ENCODE measurements at places on chromosomes 1 and 21. TPM values are rescaled to one million over a fixed set of nuclear protein-coding genes. Genes with fewer than 3 reads are reported as not detected.

BARHL2 gene
- not detected for total RNA-seq

DNA sequence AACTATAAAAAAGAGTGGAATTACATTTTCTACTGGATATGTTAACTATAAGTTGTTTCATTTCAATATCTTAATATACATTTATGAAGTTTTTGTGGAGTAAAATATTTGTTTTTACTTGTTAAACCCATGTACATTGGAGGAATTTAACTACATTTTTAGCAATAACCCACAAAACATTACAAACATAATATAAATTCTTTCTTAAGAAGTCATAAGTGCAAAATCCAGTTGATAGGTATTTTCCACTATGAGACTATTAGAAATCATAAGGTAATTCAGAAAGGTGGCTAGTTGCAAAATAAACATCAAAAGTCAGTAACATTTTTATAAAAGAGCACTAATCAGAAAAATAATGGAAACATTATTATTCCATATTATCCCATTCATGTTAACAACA is 73.9 kb upstream of the RRP15 start:
- DNase-seq, result no peak

TENT5C gene
- total RNA-seq, result 2.8 TPM

DNA sequence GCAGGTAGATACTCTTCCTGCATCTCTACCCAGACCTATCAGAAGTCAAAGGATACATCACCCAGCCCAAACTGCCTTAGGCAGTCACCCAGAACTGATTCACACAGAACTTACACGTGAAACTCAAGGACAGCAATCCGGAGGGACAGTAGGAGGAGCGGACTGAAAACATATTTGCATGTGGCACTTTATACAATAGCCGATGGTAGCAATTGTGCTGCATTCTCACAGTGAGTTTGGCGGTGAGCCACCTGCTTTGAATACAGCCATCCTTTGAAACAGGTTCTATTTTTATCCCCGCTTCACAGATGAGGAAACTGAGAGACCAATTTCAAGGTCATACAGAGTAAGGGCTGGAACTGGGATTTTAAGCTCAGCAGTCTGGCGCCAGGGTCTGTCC is 69.5 kb downstream of the EDEM3 start:
- DNase-seq, result no peak

DNA sequence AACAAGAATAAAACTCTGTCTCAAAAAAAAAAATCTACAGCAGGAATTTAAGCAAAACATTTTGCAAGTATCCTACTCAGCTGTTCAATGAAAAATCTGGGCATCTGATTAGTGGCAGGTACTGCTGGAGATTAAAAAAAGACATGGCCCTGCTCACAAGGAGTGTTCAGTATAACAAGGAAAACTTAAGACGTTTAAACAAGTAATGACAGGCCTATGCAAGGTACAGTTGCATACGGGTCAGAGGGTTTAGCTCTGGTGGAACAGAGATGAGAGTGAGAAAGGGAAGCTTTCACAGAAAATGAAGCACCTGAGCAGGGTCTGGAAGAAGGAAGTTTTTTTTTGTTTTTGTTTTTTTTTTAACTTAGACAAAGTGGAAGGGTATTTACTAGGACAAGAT is 23.0 kb downstream of the SNRNP40 start:
- no peak for DNase-seq

GRCh38 chr1:10339815-10340214 is 59.0 kb upstream of the PGD start:
- no peak for DNase-seq

TCEA3 gene
- total RNA-seq, result 26.9 TPM

CDC14A gene
- total RNA-seq, result 14.2 TPM

DNA sequence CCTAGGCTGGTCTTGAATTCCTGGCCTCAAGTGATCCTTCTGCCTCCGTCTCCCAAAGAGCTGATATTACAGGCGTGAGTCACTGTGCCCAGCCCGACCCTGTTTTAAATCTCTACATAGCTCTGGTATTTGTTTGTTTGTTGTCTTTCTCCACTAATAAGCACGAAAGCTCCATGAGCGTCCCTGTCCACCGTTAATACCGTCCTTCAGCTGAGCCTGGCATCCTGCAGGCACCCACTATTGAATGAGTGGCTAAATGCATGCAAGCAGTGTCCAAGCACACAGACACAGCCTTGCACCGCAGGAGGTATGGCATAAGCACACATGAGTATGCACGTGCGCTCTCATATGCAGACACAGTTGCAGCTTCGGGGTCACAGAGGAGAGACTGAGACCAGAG is 4.5 kb upstream of the COL16A1 start:
- DNase-seq, result no peak

- DNase-seq, result no peak
These were observed 2.7 kb upstream of the ADAMTS1 start for GRCh38 chr21:26847921-26848320.

DNA sequence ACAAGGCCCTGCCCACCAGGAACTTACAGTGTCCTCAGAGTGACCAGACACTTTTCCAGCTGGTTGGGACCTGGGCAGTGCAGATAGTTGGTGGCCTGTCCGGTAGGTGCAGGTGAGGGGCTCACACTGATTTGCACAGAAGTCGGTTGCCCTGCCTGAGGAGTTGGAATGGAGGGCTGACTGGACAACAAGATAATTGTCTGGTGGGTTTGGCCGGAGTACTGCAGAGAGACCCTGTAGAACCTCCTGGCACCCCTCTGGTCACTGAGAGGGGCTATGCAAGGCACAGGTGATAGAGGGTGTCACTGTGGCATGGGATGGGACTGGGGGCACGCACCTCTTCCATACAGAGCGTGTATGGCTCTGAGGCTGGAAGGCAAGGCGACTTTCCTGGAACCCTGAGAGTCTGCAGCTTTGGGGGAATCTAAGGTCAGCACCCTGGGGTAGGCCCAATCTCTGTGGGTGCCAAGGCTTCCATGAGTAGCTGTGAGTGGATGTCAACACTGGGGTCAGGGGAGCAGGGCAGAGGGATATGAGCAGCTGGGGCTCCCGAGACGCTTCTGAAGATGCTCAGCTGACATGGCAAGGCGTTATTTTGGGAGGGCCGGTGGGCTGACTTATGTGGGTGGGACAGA is 7.6 kb upstream of the PLA2G2D start:
- DNase-seq, result peak; percentile 42

- no peak for DNase-seq
These were observed 285.0 kb downstream of the BRINP3 start for GRCh38 chr1:190192627-190193026.

OR2T33 gene
- not detected for total RNA-seq

DNA sequence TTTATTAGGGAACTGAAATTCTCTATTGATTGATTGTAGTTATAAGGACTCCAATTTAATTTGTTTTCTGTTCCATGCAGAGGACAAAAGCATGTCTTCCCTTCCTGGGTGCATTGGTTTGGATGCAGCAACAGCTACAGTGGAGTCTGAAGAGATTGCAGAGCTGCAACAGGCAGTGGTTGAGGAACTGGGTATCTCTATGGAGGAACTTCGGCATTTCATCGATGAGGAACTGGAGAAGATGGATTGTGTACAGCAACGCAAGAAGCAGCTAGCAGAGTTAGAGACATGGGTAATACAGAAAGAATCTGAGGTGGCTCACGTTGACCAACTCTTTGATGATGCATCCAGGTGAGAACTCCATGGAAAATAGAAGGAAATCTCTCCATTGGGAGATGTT is 1.5 kb downstream of the SETDB1 start:
- DNase-seq, result no peak

GRCh38 chr1:62601457-62601856 is 4.1 kb downstream of the ANGPTL3 start:
- DNase-seq, result no peak

OR4F29 gene
- not detected for total RNA-seq

GRCh38 chr1:168917796-168918195 is 188.7 kb upstream of the ATP1B1 start:
- no peak for DNase-seq

DEPDC1 gene
- not detected for total RNA-seq

DNA sequence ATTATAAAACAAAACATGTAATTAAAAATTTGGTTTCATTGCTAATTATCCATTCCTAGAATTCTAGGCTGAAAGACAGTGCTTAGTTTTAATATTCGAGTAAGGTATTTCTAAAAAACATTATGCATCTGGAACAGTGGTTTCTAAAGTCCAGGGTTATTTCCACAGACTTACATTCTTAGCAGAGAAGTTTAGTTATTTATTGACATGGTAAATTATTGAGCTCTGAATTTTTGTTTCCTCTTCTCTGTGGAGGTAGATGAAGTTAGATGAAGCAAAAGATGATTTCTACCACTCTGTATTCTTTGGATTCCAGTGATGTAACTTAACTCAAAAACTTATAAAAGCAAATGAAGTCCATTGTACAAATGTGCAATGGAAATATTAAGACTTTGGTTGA is 709.4 kb downstream of the MRPL39 start:
- no peak for DNase-seq

ZNF683 gene
- total RNA-seq, result not detected

RNU1-1 gene
- total RNA-seq, result under 0.01 TPM

CRABP2 gene
- total RNA-seq, result 3.3 TPM

LCE2C gene
- not detected for total RNA-seq

SLC44A5 gene
- 1.4 TPM for total RNA-seq

NUDT17 gene
- total RNA-seq, result 2.1 TPM

CATSPERE gene
- 2.0 TPM for total RNA-seq

GRCh38 chr21:24200052-24200451 is 1407.2 kb downstream of the MRPL39 start:
- no peak for DNase-seq

GRCh38 chr1:56547977-56548376 is 31.4 kb downstream of the PLPP3 start:
- DNase-seq, result no peak

DNA sequence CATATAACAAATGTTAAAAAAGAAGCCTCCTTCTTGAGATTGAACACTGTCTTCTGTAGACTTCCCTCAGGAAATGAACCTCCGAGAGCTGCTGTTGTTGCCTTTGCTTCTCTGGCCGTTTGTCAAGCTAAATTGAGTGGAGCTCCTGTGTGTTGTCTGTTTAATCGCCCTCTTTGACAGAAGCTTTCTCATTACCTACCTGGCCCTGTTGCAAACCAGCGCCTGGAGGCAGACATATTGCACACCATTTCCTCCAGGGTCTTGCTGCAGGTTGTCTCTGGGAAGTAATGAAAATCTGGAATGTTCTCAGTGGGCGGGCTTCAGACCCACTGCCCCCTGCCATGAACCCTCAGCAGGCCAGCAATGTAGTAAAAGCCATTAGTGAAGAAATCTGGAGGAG is 83.3 kb downstream of the GABPA start:
- no peak for DNase-seq

DNA sequence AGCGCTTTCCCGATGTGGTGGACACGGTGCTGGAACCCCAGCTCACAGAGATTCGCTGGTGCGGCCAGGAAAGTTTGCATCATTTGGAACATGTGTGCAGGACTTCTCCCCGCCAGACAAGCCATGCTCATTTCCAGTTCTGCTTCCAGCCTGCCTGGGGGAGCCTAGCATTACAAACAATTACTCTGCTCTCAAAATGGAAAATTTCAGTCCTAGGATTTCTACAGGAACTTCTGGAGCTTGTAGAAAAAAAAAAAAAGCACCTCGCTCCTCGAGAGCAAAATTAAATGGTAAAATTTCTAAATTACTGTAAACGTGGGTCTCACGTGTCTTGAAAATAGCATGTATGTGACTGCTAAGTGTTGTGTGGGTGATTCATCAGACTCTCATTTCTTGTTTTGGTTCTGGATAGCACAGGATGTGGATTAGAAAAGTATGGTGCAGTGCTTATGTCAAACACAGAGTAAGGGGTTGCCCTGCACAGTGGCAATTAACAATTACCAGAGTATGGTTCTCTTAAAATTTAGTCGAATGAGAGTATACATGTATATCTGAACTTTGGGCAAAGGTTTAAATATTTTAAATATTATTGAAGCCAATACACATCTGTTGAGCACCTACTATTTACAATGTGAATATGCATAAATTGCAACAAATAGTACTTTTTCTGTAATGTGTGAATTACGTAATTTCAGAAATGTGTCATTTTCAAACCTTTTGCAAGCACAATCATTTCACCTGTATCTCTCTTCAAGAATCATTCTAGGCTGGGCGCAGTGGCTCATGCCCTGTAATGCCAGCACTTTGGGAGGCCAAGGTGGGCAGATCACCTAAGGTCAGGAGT is 61.8 kb upstream of the PTGFRN start:
- DNase-seq, result peak; percentile 90

CYP4X1 gene
- total RNA-seq, result 7.5 TPM

DNA sequence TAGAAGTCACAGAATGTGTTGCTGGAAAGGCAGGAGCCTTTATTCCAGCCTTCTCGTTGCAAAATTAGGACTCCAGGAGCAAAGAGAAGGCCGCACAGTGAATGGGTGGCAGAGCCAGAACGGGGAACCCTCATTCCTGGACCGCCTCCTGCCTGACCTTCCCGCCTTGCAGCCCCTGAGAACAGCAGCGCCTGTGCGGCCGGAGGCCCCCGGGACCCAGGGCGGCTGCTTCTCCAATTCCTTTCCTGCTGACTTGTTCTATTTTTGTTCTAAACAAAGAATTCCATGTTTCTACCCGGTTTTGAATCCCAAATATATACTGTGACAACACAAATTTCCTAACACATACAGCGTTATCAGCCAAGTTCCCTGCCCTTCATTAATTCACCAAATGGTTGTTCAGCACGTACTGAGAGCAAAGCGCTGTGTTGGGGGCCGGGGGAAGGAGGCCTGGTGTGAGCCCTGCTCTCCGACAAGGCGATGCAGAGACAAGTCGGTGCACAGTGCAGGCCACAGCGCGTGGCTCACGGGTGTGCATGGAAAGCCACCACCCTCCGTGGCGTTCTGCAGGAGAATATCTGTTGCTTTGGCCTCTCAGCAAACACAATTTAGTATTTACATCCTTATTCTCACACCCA is 31.9 kb upstream of the COL6A2 start:
- DNase-seq, result peak; percentile 66

GRCh38 chr1:193767886-193768285 is 581.5 kb upstream of the B3GALT2 start:
- no peak for DNase-seq

- no peak for DNase-seq
These were observed 31.4 kb downstream of the POFUT2 start for GRCh38 chr21:45256021-45256911.

- no peak for DNase-seq
These were observed 3.1 kb upstream of the MAD2L2 start for GRCh38 chr1:11684070-11684469.

GRCh38 chr1:115089420-115090185 is at the start of gene TSPAN2:
TSPAN2 (minus strand) TSS chr1:115089503; CDS start chr1:115089432, 71 bp downstream.
- DNase-seq, result peak; percentile 98

DNA sequence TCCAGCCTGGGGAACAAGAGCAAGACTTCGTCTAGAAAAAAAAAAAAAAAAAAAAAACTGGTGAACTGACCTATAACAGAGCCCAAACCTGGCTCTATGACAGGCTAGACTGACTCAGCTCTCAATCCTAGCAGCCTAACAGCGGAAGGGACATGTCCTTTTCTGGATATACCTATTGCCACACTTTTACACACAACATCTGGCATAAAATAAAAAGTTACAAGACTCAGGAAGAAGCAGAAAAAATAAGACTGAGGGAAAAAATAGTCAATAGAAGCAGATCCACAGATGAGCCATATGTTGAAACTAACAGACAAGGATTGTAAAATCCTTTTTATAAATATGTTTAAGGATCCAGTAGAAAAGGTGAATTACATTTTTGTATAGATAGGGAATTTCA is 57.5 kb upstream of the IPO9 start:
- DNase-seq, result no peak

GPR153 gene
- total RNA-seq, result 5.4 TPM

LCE3E gene
- not detected for total RNA-seq

RABIF gene
- 7.3 TPM for total RNA-seq

Measured in sigmoid colon (tissue), 7 donors.